ENCODE measurements at places on chromosomes 1 and 21.

DNA sequence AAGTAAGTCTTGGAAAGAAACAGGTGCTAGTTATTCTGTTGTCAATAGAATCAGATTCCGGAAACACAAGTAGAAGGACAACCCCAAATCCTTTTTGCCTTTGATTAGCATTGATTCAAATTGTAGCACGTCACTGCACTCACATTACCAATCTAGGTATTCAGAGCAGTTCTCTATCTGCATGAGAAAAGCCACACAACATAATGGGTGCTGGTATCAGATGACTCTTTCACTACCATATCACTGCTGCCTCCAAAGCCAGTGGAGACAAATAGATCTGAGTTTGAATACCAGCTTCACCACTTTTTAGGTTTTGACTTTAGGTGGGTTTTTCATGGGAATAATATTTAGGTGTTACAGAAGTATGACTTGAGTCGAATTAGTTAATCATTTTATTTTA is 38.9 kb downstream of the RTCA start:
- no peak for DNase-seq

- no peak for DNase-seq
Measured at GRCh38 chr1:234841710-234842231, 231.8 kb upstream of the IRF2BP2 start.

DNA sequence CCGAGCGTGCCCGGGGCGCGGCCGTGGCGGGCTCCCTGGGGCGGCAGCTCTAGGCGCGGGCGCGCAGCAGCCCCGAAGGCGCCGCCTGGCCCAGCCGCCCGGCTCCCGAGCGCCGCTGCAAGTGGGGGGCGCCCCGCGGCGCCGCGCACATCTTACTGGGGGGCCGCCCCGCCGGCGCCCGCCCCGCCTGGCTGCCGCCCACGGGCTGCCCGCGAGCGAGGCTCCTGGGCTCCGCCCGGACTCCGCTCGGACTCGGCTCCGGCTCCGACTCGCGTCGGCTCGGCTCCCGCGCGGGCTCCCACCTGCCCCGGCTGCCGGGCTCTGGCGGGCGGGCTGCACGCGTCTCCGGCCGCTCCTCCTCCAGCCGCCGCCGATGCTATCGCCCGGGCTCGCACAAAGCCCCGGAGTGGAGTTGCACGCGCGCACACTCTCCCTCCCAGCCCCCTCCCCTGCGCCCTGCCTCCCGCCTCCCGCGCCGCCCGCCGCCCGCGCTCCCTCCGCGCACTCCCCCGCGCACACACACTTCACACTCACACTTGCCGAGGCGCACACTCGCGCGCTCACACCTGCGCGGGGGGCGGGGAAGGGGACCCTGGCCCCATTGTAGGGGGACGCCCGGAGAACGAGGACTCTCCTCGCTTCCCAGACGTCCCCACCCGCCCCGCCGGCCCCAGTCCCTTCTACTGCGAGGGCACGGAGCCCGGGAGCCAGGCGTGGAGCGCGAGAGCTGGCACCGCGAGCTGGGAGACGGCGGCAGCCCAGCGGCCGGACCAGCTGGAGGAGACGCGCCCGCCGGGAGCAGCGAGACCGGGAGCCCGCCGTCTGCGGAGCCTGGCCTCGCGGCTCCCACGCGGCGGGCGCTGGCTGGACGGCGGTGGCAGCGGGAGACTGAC is at the start of gene GRIK3:
TSS of gene GRIK3 (minus strand) at position 395 of the 893 bp plus-strand sequence. CDS start 407 bp downstream, outside the sequence.
- DNase-seq: no peak

DNA sequence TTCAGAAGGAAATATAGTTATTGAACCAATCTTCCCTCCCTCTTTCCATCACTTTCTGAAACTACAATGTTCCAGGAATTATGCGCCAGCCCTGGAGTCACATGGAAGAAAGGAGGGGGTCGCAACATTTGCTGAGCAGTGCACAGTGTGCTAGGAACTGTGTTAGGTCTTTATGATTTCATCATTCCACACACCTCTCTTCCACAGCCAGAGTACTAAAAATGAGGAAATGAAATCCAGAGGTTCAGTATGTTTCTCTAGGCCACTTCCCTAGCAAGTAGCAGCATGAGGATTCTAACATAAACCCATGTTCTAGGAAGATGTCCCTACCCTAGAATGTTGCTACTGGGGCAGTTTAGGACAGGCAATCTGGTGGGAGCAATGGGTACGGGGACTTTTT is 158.1 kb downstream of the SLC45A1 start:
- no peak for DNase-seq

GRCh38 chr1:111842411-111842810 is 86.7 kb downstream of the DDX20 start:
- no peak for DNase-seq

- DNase-seq: no peak
Measured at GRCh38 chr1:17155257-17155920, 36.1 kb upstream of the PADI2 start.

DNA sequence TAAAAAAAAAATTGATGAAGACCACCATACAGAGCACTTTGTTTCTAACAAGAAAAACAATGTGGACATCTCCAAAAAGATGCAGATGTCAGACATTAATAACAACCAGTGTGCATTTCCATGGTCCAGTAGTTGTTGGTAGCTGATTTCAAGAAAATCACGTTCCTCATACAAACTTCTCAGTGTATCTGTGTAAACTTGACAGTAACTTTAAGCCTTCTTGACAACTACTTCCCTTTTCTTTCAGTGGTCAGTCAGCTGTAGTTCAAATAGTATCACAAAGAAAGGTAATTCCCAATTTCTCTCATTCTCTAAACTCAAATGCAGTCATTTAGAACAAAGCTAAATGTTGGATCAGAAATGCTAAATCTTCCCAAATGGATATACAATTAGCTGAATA is 879.9 kb downstream of the AMY1C start:
- DNase-seq: no peak

GRCh38 chr1:23691499-23692307 is at the start of gene RPL11:
Gene RPL11 (plus strand): TSS chr1:23691806. CDS start chr1:23691824, 18 bp downstream.
- DNase-seq: peak; percentile 71

- DNase-seq: peak; percentile 3
Measured at GRCh38 chr1:212950243-212951125, at the start of gene VASH2. Gene VASH2 (plus strand): TSS chr1:212950541. CDS start chr1:212951543, 1,002 bp downstream.

GRCh38 chr1:170730014-170730413 is 66.1 kb downstream of the PRRX1 start:
- DNase-seq: no peak

DNA sequence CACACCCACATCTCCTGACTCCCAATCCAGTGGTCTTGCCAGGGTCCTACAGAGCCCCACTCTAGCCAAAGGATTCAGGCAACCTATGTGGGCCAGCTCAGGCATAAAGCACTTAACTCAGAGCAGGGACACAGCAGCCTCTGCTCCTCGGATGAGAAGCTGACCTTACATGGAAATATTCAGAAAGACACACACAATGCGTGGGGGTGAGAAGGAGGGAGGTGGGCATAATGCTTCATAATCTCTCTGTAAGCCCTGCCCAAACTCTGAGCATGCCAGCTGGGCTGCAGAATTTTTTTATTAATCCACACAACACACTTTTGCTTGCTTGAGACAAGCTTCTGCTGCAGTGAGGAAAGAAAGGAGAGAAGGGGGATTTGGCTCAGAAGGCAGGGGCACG is 21.6 kb downstream of the KCND3 start:
- DNase-seq: no peak

- DNase-seq: no peak
Measured at GRCh38 chr1:56137521-56138505, 441.6 kb downstream of the PLPP3 start.

- DNase-seq: no peak
Measured at GRCh38 chr1:1451696-1452364, 2.3 kb downstream of the ATAD3C start.

DNA sequence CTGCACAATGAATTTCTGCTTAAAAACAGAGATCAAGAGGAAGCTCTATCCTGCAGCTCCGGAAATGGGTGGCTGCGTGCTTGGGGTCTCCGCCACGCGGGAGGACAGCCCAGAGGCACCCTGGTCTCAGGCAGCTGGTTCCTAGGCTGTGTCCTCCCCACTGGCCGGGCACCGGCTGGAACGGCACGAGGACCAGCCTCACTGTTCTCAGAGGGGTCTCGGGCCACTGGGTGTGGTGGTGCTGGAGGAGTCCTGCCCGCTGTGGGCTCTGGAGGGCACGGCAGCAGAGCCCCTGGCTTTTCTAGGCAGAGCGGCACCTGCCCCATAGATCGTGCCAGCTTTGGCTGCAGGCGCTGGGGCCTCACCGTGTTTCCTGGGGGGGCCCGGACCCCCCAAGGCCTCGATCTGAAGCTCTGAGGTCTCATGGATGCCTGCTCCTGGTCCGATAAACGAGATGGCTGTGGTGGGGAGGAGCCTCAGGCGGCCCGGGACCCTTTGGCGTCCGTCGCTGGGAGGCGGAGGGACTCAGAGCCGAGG is 8.2 kb upstream of the RNF223 start:
- no peak for DNase-seq

GRCh38 chr1:175410560-175410959 is 218.0 kb upstream of the KIAA0040 start:
- no peak for DNase-seq

DNA sequence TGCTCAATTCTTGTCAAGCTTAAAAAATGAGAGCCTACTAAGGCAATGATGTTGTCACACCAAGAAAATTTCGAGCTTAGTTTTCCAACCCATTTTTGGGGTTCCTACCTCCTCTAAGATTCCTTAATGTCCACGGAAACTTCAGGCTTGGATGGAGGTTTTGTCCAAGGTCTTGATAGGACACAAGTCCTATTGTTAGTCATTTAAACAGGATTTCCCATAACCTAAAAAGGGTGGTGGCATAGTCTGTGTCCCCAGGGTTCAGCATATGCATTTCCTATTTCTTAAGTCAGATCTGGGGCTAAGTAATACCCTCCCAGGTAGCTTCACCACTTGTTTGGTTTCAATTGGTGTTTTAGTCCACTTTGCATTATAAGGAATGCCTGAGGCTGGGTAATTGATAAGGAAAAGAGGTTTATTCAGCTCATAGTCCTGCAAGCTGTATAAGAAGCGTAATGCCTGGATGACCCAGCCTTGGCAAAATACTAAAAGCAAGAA is 10.9 kb upstream of the PADI2 start:
- DNase-seq: no peak

- peak; percentile 61 for DNase-seq
Measured at GRCh38 chr1:161038523-161039153, at the start of gene TSTD1. Gene TSTD1 (minus strand): TSS chr1:161038964. CDS start chr1:161038889, 75 bp downstream.

DNA sequence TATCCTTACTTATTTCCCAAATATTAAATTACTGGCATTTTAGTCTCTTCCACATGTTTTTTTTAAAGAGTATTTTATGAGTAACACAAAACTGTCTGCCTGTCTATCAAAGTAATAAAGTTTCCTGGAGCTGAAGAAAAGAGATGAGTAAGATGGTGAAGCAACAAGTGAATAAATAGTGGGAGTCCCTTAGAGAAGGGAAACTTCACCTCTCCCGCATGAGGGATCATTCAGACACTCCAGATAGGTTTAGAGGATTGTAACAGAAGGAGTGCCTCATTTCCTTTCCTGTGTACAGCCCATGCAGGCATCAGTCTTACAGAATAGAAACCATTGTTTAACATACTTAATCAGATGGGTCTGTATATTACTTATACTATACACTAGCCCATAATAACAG is 205.7 kb downstream of the USP25 start:
- no peak for DNase-seq

- DNase-seq: no peak
Measured at GRCh38 chr1:228366062-228366865, 40.4 kb downstream of the TRIM11 start.

- DNase-seq: no peak
Measured at GRCh38 chr1:155966750-155967149, 11.6 kb downstream of the ARHGEF2 start.

DNA sequence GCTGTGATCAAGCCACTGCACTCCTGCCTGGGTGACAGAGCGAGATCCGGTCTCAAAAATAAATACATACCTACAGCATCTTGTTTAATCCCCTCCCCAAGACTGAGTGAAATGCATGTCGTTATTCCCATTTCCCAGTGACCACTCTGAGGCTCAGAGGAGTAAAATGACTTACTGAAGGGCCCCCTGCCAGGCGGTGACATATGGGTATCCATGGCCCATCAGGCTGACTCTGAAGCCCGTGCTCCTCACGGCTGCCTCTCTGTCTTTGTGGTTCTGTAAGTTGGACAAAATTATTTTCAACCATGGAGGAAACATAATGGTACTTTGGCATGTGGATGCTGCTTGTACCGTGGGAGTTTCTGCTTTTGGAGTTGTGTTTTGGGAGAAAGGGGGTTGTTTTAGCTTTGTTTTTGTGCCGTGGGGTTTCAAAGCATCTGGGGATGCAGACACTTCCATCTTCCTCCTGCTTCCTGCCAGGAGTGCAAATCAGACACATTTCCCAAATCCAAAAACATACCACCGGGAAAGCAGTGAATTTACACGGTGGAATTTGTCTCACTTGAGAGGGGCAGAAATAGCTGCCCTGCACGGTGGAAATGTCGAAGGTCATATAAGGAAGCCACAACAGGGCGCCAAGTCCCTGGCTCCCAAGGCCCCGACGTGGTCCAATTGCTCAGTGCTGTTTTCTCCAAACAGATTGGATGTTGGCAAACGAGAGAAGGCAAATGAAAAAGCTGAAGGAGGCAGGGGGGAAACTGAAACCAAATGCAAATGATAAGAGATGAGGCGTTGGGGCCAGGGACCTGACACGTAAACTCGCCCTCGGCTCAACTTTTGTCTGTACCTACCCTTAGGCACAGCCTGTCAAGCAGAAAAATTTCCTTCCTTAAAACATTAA is 17.1 kb upstream of the PINK1 start:
- DNase-seq: no peak

- no peak for DNase-seq
Measured at GRCh38 chr1:64337475-64337874, 132.5 kb upstream of the CACHD1 start.

- no peak for DNase-seq
Measured at GRCh38 chr21:32207406-32207716, 71.5 kb downstream of the MIS18A start.

- no peak for DNase-seq
Measured at GRCh38 chr1:112937495-112937894, 18.5 kb downstream of the SLC16A1 start.

DNA sequence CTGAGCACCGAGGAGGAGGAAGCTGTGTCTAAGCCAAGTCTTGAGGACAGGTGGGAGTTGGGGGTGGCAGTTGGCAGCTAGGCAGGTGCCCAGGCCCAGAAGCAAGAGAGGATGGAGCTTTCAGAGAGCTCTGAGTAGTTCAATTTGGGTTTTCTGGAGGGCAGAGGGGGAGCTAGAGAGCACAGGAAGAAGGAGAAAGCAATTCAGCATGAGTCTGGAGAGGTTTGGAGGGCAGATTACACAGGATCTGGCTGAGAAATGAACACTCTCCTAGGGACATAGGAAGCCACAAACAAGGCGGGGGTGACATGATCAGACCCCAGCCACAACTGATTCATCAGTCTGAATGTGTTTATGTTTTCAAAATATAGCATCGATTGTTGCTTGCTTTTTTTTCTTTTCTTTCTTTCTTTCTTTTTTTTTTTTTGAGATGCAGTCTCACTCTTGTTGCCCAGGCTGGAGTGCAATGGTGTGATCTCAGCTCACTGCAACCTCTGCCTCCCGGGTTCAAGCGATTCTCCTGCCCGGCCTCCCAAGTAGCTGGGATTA is 23.8 kb downstream of the PTPRF start:
- DNase-seq: no peak

GRCh38 chr1:16677552-16678431 is 11.0 kb upstream of the RNU1-3 start:
- no peak for DNase-seq

All from stimulated activated CD8-positive, alpha-beta memory T cell treated with anti-CD3 and anti-CD28 coated beads, Interleukin-4, amount 100 ng/mL, for 4 hours (primary cell).